Caco-2 (cell line): ENCODE measurements at places on chromosomes 3 and 15.
A peak's percentile ranks its signal among the peaks of the same experiment; 100 is the strongest.

- DNase-seq, result no peak
These were observed 344.6 kb downstream of the GBE1 start for GRCh38 chr3:81416812-81417211.

GRCh38 chr3:100425316-100425715, 24.0 kb downstream of the LNP1 start:
- no peak for DNase-seq

- DNase-seq, result no peak
These were observed 110.0 kb downstream of the ARNT2 start for GRCh38 chr15:80514071-80514780.

DNA sequence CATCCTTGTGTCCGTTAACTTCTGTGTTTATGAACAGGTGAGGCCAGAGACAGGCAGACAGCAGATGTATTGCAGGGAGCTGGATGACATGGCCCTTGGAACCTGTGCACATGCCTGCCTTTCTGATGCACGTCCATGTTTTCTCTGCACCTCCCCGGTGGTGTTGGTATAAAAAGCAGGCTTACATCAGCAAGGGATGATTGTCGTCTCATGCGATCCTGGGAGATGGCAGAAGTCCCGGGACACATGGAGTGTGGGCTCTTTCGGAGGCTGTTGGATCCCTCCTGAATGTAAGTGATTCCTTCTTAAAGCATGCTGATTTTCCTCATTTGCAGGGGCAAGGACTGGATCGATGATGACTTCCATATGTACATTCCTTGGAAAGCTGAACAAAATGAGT, 134.8 kb downstream of the SNRPN start:
- DNase-seq, result no peak

- DNase-seq, result no peak
These were observed 24.8 kb upstream of the TRIM59 start for GRCh38 chr3:160474416-160474838.

DNA sequence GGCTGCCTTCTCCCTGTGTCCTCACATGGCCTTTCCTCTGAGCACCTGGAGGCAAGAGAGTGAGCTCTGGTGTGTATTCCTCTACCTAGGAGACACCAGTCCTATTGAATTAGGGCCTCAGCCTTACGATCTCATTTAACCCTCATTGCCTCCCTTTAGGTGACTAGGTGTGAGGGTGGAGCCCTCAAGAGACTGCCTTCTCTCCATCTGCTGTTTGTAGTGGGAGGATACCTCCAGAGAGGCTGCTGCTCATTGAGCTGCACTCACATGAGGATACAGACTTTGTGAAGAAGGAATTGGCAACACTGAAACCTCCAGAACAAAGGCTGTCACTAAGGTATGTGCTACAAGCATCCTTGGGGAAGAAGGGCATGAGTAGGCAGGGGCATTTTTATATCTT, at the start of gene CCR8:
Gene CCR8, plus strand, starts transcription at position 217 of the 400 bp plus-strand sequence. CDS start 2,623 bp downstream, outside the sequence.
- no peak for DNase-seq

- DNase-seq, result no peak
These were observed 36.1 kb upstream of the SPESP1 start for GRCh38 chr15:68894208-68894607.

- DNase-seq, result no peak
These were observed 59.0 kb downstream of the EPHB3 start for GRCh38 chr3:184620475-184621119.

- no peak for DNase-seq
These were observed 10.1 kb upstream of the P2RY12 start for GRCh38 chr3:151394611-151395010.

DNA sequence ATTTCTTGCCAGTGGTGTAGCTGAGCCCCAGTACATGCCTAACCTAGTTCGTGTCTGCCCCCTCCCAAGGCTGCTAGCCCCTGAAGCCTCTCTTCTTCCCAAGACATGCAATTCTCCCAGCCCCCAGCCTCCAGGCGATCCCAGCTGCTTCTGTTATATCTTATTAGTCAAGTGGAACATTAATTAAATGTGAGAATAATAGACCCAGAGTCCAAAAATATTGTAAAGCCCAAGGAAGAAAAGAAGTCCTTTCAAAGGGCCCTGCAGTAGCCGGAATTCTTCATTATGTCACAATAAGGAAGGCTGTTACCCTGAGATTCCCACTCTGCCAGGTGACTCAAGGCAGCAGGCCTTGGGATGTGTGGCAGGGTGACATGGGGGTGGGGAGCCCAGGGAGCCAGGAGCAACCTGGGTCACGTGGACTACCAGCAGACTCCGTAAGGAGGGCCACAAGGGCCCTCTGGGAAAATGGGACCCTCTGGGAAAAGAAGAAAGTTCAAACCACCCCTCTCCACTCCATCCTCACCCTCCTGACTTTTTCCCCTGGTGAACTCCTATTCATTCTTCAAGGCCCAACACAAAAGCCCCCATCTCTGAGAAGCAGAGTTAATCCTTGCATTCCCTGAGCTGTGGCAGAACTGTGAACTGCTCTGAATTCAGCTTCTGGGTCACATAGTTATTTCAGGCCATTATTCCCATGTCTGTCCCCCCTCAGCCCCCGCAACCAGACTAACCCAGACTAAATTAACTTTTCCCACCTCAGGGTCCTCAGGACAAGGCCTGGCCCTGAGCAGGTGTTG, 21.8 kb upstream of the TRH start:
- DNase-seq, result no peak

GRCh38 chr15:28885630-28886430, at the start of gene APBA2:
TSS of gene APBA2 (plus strand) at chr15:28885974. CDS start at chr15:29053885, 167,911 bp downstream.
- DNase-seq, result no peak

GRCh38 chr3:171678971-171679492, 131.3 kb downstream of the PLD1 start:
- DNase-seq, result peak; percentile 72

DNA sequence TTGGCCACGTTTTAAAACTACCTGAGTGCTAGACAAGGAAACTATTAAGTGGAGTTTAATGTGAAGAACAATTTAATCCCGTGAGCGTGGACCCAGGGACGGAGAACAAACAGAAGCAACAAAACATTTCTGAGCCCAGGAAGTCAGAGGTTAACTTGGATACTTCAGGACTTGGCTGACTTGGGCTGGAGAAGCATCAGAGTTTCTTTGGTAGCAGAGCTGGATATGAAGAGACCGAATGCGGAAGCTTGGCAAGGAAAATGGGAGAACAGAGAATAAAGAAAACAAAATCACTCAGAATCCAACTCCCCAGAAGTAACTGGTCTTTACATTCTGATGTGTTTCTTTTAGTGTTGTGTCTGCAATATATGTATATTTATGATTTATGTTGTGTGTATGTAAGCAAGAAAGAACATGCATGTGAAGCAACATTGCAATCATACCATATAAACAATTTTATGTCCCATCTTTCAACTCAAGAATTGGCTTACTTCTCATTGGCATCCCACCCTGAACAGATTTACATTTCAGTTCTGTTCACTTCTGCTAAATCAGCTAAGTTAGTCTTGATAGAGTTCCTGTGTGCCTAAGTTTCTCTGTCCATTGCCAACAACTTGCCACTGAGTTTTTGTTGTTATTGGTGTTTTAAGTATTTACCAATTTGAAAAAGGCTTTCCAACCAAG, 17.2 kb upstream of the PLOD2 start:
- no peak for DNase-seq

GRCh38 chr3:125261031-125261430, 48.5 kb upstream of the SLC12A8 start:
- no peak for DNase-seq

DNA sequence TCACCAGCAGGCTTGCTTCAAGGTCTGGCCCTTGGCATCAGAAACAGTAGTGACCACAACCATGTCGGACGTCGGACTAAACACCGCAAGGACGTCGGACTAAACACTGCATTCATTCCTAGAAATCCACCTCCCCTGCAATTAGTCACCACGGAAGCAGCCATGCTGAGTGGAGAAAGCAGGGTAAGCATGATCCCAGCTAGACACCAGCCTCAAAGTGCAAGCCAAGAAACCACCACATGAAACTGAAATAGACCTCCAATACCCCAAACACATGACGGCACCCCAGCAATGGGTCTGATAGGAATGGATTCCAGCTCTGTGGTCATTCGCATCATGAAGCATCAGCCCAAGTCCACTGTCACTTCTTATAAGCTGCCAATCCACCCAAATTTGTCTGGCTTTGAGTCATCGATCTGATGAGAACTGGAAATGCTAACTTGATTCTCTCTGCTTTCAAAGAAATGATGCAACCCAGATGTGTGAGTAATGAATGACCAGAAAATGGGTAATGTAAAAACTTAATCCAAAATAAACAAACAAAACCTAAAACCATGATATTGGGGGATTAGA, 348.3 kb upstream of the TMCO5A start:
- no peak for DNase-seq

- no peak for DNase-seq
These were observed 245.2 kb downstream of the EFHB start for GRCh38 chr3:19688767-19689166.

DNA sequence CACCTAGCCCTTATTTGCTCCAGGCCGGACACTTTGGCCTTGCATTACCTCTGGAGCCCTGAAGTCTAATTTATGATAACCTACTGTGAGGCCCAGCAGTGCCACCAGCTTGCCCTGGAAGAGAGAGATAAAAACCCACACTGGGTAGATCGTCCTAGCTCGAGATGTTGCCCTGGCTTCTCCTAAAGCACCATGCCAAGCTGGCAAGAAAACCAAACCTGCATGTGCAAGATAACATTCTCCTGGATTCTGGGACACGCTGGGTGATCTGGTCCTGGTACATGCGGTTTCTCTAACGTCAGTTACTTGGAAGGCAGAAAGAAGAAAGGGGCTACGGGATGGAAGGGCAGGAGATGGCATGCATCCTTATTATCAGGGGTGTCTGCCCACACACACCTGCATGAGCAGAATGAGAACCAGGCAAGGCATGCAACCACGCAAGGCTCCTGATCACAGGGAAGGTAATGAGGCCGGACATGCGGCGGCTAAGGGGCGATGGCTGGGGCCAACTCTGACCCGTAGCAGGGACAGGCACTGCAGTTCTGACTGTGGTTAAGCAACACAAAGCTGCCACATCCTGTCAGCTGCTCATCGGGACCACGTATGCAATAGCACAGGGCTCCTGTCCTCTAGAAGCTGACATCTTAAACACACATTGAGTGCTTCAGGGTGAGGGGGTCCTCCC, 73.0 kb downstream of the OXNAD1 start:
- DNase-seq, result no peak

GRCh38 chr3:175989161-175989560, 1130.0 kb downstream of the NAALADL2 start:
- DNase-seq, result no peak

DNA sequence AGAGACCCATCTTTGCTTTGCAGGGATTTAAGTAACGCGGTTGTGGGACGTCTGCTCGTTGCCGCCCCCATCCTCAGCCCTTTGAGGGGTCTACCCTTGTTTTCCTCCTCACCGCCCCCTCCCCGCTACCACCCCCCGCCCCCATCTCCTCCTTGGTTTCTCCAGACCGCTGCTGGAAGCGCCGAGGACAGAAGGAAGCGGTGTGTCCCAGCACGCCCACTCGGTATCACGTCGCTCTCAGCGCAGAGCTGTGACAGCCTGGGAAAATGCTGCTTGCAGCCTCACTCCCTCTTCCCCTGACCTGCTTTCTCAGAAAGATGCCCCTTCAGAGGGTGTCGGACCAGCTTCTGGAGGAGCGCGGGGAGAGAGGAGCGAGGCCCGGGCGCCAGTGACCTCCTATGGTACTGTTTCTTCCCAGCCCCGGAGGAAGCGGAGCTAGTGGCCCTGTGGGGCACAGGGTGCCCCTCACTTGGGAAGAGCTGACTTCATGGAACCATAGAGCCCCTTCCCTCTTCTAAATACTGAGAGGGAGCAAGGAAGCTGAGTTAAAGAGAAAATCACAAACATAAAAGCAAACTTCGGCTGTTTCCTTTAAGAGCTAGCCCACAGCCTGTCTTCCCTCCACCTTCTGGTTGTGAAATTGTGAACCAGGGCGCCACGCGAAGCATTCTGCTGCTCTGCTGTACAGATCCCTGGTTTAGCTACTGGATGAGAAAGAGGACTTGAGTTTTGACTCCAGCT, 698 bp downstream of the IL1RAP start:
- peak; percentile 33 for DNase-seq
